ENCODE measurements at places on chromosomes 7 and 10. TPM values are rescaled to one million over a fixed set of nuclear protein-coding genes. Genes with fewer than 3 reads are reported as not detected.

C7orf33 gene
- not detected for total RNA-seq

IFIT2 gene
- total RNA-seq = 1.9 TPM

ANKRD2 gene
- 5.1 TPM for total RNA-seq

IGFBP3 gene
- 123 TPM for total RNA-seq

Data from A549 treated with AZD2906 at 1 μM for 4 hours (cell line).